ENCODE measurements at places on chromosomes 4 and X.

- no peak for DNase-seq
Observed at GRCh38 chrX:9677098-9677739, 88.4 kb downstream of the GPR143 start.

DNA sequence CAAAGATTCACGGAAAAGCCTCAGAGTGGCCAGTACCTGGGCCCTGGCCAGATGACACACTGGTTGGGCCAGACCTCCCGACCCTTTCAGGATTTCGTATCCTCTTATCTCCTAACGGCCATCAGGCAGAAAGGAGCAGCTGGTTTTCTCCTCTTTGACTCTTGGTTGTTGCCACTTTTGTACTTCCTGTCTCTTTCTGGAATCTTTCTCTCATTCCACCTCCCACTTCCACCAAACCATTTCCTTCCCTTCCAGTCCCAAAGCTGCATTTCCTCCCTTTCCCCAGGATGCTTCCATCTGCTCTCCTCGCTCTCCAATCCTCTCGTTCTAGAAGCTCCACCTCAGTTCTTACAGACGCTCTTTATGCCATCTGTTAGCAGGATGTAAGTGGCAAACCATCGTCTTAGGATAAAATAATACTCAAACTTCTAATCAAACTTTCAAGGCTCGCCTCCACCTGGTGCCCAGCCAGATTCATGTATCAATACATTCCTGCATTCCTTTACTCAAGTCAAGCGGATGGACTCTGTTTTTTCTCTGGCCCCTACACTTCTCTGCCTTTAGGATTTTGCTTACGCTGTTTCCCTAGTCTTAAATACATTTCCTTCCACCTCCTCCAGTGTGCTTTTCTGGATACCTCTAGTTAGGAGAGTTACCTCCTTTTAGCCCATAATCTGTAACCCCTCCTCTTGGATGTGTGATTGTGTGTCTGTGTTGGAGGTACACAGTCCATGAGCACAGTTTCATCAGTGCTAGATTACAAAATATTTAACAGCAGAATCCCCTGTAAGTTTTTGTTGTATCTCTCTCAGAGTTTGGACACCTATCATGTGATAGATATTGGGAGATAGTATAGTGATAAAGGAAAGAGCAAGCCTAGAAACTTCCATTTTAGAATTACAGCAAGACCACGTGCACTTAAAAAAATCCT lies 70.4 kb downstream of the LDB2 start:
- DNase-seq, result no peak

DNA sequence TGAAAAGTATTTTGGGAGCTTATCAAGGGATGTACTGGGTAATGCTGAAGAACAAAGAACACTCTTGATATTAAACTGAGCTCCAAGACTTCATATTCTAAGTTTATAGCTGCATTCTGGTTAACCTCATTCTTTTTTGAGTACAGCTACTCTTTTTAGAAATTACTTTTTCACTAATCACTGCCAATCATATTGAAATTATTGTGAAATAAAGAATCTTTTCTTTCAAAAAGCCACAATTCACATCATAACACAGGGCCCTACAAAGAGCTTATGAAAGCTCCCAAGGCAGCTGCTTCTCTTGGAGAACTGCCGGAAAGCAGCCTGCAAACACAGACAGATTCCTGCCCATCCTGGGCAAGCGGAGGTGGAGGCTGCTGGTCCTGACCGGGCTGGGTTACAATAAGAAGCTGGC lies 121.4 kb downstream of the RNF150 start:
- no peak for DNase-seq

GRCh38 chrX:36849407-36849806 lies 158.8 kb upstream of the FAM47C start:
- DNase-seq, result no peak

DNA sequence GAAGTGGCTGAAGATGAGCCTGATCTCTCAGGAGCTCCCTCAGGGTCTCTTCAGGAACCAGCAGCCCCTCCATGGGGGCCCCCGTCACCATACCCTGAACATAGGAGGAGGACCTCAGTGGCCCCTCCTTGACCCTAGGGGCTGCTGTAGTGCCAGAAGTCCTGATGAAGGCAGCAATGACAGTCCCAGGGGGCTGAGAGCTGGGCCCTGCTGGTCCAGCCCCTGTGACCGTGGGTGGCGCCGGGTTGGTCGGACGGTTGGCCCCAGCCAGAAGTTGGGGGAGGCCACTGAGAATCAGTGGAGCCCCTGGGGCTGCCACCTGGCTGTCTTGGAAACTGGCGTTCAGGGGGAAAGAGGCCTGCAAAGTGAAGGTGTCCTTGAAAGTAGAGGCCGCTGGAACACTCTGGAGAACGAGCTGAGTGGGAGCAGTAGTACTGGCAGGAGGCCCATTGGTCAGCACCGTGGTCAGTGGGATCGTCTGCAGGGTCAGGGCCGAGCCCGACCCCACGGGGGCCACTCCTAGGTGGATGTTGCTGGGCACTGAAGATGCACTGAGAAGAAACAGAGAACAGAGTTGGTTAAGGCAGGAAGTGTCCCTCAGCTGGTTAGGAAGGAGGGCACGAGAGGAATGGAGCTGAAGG lies 43.2 kb downstream of the ELF4 start:
- no peak for DNase-seq

DNA sequence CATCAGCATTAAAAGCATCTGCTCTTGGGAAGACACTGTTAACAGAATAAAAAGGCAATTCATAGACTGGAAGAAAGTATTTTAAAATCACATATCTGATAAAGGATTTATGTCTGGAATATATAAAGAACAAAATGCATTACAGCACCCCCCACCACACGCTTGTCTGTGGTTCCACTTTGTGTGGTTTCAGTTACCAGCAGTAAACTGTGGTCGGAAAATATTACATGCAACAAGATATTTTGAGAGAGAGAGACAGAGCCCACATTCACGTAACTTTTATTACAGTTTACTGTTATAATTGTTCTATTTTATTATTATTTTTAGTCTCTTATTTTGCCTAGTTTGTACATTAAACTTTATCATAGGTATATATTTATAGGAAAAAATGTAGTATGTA lies 21.2 kb upstream of the PDE6B start:
- no peak for DNase-seq

DNA sequence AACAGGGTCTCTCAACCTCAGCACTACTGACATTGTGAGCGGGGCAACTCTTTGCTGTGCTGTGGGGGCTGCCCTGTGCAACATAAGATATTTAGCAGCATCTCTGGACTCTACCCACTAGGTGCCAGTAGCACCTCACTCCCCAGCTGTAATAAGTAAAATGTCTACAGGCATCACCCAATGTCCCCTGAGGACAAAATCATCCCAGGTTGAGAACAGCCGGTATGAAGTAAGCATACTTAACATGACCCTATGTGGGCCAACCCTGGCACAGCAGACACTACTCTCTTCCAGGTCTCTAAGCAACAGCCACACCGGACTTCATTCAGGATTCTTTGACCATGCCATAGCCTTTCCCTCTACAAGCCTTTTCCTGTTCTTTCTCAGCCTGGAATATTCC lies 10.5 kb upstream of the MGST2 start:
- no peak for DNase-seq

All from cortex of kidney (tissue), 1 donor.